ENCODE measurements at places on chromosomes 7 and 10. TPM values are rescaled to one million over a fixed set of nuclear protein-coding genes. Genes with fewer than 3 reads are reported as not detected.
A peak's percentile ranks its signal among the peaks of the same experiment; 100 is the strongest.

ARMC3 gene
- not detected for total RNA-seq

ZNF789 gene
- 2.9 TPM for total RNA-seq

HOXA7 gene
- total RNA-seq = not detected

SORCS1 gene
- total RNA-seq = 2.3 TPM

CALU gene
- total RNA-seq = 186 TPM

DNA sequence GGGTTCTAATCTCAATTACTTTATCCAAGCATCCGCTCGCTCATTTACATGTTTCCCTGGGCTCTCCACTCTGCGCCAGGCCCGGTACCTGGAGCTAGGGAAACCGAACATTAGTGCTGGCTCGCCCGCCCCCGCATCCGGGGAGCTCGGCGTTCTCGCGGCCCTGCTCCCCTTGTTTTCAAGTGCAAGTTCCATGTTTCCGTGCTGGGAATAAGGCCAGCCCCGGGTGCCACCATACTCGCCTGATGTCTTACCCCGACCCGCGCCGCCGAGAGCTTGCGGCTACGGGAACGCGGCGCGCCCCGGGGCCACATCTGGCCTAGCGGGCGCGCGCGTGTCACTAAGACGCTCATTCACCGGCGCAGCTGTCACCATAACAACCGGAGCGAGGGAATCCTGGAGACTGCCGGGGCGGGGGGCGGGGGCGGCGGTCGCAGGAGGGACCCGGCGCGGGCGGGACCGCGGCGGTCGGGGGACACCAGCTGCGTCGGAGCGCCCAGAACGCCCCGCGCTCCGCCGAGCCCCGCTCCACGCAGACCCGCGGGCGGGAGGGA, at the start of gene NEURL1:
TSS of gene NEURL1 (plus strand) at position 344 of the 554 bp plus-strand sequence. CDS start 683 bp downstream, outside the sequence.
- peak; percentile 43 for DNase-seq

GRCh38 chr7:4675771-4676367, 6.2 kb upstream of the FOXK1 start:
- no peak for DNase-seq

GRCh38 chr7:25122373-25122772, 2.7 kb downstream of the CYCS start:
- no peak for DNase-seq

DNA sequence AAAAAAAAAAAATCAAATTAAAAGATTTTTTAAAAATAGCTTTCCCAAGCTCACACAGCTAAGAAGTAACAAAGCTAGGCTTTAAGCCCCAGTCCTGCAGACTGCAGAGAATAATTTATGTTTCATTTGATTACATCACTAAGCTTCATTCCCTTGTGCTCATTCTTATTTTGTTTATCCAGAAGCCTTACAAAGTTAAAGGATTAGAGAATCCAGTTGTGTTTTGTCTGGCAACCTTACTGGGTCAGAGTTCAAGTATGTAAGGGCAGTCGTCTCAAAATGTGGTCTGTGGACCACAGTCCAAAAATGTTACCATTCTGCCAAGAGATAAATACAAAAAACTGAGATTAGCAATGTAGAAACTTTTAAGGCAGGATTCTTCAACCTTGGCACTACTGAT, 32.1 kb upstream of the EZH2 start:
- no peak for DNase-seq

- DNase-seq = no peak
Observed at GRCh38 chr10:117260084-117260483, 19.2 kb downstream of the SLC18A2 start.

DNA sequence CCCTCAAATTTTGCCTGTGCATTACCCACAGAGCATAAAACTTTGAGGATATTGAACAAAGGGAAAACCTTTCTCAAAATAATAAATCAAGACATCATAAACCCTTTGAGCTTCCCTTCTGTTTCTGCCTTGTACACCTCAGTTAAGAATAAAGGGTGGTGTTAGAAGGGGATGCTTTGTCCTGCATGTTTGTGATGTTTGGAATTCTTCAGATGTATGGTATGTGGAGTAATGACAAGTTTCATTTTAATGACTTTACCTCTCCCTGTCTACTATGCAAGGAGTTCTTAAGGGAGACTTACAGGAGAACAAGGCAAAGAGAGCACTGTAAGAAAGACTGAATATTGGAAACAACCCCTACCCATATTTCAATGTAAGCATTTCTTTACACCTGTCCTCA, 99.2 kb downstream of the HECW1 start:
- DNase-seq = no peak

DNA sequence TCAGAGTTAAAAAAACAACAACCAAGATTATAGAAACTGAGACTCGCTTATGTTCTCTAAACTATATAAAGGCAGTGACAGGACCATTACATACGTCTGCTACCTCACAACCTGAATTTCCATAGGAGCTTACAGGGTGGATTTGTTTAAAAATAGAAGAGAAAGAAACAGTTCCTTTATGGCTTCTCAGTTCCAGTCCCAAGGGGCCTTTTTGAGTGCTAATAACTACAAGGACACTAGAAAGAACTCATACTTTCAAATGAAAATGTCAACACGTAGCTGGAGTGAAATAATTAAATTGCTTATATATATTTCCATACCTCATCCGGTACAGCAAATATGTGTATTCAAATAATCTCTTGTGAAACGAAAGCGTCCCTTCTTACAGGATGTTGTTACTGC, 19.7 kb downstream of the TSPAN12 start:
- no peak for DNase-seq

GRCh38 chr7:84393786-84394185, 199.2 kb upstream of the SEMA3A start:
- DNase-seq = no peak

- no peak for DNase-seq
Observed at GRCh38 chr7:51040787-51041186, 258.1 kb upstream of the GRB10 start.

GRCh38 chr7:34759477-34760125, 101.6 kb downstream of the NPSR1 start:
- no peak for DNase-seq

DNA sequence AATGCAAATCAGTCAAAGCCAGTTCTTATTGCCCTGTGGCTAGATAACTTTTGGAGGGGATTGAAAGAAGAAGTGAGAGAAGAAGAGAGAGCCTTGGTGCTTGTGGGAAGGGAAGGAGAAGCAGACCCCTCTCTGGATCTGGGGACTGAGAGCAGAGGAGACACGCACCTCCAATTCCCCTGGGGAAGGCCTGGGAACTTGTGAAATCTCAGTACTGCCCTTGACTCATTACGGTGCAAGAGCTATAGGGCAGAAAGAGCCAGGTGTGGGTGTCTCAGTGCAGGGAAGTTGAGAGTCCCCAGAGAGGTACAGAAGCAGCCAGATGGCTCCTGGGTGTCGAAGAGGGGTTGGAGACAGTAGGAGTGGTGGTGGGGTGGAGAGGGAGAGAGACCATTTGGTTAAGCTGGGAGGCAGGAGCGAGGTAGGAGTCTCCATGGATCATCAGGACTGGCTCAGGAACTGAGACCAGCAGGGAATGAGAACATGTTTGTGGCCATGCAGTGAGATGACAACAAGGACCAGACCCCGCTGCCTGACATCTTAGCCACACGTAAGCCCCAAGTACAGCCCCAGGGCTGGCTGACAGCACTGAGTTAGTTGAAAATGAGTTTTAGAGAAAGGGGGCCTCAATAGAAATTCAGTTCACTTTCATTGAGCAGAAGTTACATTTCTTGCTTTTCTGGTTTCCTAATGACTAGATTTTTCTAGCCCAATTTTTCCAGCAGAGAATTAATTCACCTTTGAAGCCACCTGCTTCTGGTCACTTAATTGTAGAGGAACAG, 238.2 kb downstream of the BUB3 start:
- no peak for DNase-seq

- no peak for DNase-seq
Observed at GRCh38 chr10:102394801-102395399, 605 bp upstream of the NFKB2 start.

DNA sequence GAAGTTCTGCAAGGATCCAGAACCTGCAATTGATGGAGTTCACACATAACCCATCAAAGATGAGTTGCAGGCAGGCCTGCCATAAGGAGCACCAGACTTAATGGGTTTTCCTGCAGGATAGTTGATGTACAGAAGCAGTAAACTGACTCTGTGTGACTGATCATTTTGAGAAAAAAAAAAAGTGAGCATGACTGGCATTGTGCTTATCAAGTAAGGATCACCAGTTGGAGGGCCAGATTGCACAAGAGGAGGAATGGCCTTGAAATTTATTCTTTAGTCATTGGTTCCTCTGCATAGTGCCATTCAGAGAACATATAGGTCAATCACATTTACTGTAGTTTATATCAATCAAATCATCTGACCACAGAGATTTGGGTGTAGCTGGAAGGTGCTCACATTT, 3.8 kb downstream of the CYP3A43 start:
- no peak for DNase-seq

DNA sequence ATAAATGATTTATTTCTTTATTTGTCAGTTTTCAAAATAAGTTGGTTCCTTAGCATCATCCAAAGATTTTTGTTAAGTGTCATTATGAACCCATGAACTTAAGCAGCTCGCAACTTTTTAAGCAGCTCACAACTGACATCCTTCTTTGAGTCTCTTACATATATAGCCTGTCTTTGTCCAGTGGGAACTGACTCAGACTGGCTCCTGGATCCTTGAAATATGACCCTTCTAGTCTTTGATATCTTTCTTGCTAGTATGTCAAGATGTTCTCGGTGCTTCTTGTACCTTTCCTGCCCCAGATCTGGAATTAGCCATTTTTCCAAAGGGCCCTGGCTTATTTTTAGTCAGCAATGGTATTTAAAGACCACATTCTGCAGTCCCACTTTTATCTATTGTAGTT, 53.9 kb upstream of the ARID5B start:
- no peak for DNase-seq

- DNase-seq = no peak
Observed at GRCh38 chr7:131544449-131545301, 11.8 kb downstream of the PODXL start.

DNA sequence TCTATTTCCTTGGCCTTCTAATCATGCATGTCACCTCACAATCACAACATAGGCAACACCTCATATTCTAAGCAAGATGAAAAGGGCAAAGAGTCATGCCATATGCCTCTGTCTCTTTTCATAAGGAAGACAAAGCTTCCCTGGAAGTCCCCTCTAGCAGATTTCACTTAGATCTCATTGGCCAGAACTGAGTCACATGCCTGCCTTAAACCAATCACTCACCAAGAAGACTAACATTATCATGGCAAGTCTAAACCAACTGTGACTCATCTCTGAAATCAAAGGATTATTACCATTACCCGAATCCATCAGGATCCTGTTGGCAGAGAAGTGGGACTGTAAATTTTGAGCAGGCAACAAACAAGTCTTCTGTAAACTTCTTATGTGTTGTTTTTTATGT, 27.8 kb downstream of the CAV1 start:
- DNase-seq = no peak

- DNase-seq = no peak
Observed at GRCh38 chr10:101047268-101047667, 14.5 kb upstream of the KAZALD1 start.

GRCh38 chr7:28588602-28589001, 176.3 kb downstream of the CREB5 start:
- no peak for DNase-seq
